ENCODE measurements at places on chromosomes 16 and 17.

- no peak for DNase-seq
Observed at GRCh38 chr16:73545755-73546154, 497.8 kb upstream of the ZFHX3 start.

GRCh38 chr17:57121308-57122042, 36.4 kb downstream of the AKAP1 start:
- peak; percentile 36 for DNase-seq

DNA sequence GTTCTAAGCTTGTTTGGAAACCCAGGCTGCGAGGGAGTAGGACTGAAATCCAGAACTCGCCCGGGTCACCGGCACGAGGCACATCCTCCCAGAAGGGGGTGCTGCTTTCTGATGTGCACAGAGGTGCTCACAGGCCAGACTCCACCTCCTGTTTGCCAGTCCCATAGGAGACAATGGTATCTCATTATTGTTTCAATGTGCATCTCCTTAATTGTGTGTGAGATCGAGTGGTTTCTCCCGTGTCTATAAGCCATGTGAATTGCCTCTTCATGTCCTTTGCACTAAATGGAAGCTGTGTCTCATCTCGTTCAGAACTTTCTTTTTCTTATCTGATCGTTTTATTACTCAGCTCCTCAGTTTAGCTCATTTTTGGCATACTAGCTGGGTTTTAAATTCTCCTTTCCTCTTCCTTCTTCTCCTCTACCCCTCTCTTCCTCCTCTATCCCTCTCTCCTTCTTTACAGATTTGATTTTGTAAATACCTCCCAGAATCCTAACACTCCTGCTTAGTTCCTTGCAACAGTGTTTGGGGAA, 32.1 kb upstream of the PRKCB start:
- DNase-seq = peak; percentile 8

DNA sequence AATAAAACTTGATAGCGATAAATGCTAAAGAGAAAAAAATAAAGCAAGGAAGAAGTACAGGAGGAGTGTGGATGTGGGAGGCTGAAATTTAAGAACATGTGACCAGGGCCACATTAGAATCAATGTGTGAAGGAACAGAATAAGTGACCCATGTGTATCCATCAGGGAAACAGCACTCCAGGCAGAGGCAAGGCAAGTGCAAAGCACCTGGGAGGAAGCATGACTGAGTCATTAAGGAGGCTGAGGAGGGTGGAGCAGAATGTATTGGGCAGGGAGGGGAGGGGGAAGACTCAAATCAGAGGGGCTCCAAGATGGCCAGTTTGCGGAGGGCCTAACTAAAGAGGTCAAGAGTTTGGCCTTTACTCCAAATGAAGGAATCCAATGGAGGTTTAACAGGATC, 8.0 kb downstream of the CDR2 start:
- DNase-seq = no peak

Data from IMR-90 (cell line).